Esophagus squamous epithelium (tissue), 5 donors: ENCODE measurements at places on chromosomes 13 and 19.

- DNase-seq = no peak
Measured at GRCh38 chr13:40922437-40923040, 96.6 kb downstream of the ELF1 start.

- DNase-seq = no peak
Measured at GRCh38 chr19:3350014-3350663, 16.2 kb upstream of the NFIC start.

GRCh38 chr13:48727241-48728011, 73.7 kb downstream of the CYSLTR2 start:
- no peak for DNase-seq

- DNase-seq = no peak
Measured at GRCh38 chr13:110045202-110045601, 258.8 kb upstream of the IRS2 start.

DNA sequence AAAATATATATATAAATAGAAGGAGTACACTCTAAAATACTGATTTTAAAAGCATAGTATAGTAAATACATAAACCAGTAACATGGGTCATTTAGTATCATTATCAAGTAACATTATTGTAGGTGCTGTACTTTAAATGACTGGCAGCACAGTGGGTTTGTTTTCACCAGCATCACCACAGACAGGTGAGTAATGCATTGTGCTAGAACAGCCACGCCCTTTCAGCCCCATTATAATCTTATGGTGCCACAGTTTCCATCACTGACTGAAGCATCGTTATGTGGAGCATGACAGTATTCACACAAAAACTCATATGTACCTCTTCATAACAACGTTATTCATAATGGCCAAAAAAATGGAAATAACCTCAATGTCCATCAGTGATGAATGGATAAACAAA, 88.3 kb downstream of the DHRS12 start:
- no peak for DNase-seq

- no peak for DNase-seq
Measured at GRCh38 chr13:48316826-48317510, 13.4 kb downstream of the RB1 start.

GRCh38 chr19:32224371-32225244, 120.8 kb upstream of the ZNF507 start:
- no peak for DNase-seq

DNA sequence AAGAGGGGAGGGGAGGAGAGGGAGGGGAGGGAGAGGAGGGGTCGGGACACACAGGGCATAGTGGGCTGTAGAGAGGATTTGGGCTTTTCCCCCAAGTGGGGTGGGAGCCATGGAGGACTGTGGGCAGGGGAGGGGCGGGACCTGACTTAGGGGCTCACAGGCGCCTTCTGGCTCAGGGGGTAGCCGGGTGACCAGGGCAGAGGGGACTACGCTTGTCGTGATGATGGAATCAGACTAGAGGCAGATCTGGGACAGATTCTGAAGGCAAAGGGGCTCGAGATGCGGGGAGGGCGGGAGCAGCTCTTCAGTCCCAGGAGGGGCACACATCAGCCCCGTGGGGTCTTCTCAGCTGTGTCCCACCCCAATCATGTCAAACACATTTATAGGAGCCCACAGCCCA, 13.5 kb downstream of the NDUFA11 start:
- no peak for DNase-seq

GRCh38 chr13:52405767-52406494, at the start of gene THSD1:
TSS of gene THSD1 (minus strand) at chr13:52406172. CDS start at chr13:52402600, 3,572 bp downstream.
- DNase-seq = no peak

DNA sequence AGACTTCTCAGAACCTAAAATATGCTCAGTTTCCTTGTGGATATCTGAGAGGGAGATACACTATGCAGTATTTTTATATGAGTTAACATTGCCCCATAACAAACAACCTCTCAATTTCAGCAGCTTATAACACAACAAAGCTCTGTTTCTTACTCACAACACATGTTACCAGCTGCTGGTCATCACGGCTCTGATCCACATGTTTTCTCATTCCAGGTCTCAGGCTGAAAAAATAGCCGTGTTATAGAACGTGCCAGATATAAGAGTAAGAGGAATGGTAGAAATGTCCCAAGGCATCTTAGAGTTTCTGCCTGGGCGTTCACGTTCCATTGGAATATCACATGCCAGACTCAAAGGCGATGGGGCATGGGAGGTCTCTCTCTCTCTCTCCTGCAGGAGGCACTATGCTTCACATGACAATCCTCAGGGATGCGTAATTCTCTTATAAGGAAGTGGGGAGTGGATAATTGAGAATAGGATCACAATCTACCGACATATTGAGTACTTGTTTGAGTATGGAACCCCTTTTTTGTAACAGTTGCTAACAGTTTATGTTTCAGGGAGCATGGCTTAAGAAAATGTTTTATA, 246.6 kb downstream of the NHLRC3 start:
- DNase-seq = no peak

DNA sequence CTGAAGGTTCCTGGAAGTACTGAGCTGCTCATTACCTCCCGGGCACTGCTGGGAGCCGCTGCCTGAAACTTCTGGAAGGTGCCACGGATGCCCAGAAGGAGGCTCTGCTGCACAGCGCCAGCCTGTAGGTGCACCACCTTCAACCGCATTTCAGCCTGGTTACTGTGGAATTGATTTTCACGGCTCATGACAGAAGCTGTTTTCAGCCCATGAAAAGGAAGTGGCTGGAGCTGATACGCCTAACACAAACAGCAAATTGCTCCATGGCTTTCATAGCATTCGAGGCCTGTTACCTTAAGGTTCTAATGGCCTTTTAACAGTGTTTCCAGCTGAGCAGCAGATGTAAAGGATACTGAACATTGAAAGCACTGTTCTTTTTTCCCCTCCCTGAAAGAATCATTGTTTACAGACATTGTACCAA, 22.0 kb downstream of the GPC6 start:
- DNase-seq = no peak
